Stimulated activated CD4-positive, alpha-beta T cell treated with anti-CD3 and anti-CD28 coated beads, Interleukin-15, amount 100 ng/mL, for 48 hours (primary cell): ENCODE measurements at places on chromosomes 1 and 21.

- no peak for DNase-seq
These were observed 37.1 kb downstream of the KIAA0040 start for GRCh38 chr1:175155473-175155856.

- DNase-seq: no peak
These were observed 14.0 kb downstream of the ZBTB40 start for GRCh38 chr1:22465671-22466070.

GRCh38 chr1:51963592-51964308, 26.8 kb downstream of the RAB3B start:
- DNase-seq: no peak

DNA sequence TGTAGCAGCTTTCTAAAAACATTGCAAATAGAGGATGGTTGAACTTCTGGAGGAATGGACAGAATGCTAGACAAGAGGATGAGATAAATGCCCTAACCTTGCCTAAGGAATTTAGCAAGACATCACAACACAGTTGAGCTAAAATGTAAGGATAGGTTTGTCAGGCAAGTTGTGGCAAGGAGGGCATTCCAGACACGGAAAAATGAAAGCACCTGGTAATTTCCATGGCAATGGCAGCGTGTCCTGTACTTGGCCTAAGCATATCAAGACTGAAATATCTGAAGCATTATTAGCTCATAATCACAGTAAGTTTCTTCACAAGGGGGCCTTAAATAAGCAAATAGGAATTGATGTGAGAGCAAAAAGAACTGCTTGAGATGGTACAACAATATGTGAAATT, 105.1 kb upstream of the USP25 start:
- no peak for DNase-seq

DNA sequence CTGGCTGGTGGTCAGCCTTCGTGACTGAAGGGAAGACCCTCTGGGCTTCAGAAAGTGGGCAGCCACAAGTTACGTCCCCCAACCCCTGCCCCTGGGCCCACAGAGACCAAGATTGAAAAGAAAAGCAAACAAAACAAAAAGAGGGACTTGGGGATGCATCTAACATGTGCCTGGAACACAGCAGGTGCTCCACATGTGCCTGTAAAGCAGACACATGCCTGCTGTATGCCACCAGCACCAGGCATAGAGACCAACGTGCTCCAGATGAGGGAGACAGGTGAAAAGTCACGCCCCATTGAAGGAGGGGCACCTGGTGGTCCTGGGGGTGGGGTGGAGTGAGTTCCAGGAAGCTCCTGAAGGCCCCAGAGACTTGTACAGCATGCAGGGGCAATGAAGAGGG, 11.9 kb downstream of the CDK18 start:
- no peak for DNase-seq

GRCh38 chr1:10539411-10540043, 64.8 kb downstream of the PEX14 start:
- no peak for DNase-seq

- no peak for DNase-seq
These were observed 76.8 kb upstream of the ANGPTL1 start for GRCh38 chr1:178947677-178947981.

DNA sequence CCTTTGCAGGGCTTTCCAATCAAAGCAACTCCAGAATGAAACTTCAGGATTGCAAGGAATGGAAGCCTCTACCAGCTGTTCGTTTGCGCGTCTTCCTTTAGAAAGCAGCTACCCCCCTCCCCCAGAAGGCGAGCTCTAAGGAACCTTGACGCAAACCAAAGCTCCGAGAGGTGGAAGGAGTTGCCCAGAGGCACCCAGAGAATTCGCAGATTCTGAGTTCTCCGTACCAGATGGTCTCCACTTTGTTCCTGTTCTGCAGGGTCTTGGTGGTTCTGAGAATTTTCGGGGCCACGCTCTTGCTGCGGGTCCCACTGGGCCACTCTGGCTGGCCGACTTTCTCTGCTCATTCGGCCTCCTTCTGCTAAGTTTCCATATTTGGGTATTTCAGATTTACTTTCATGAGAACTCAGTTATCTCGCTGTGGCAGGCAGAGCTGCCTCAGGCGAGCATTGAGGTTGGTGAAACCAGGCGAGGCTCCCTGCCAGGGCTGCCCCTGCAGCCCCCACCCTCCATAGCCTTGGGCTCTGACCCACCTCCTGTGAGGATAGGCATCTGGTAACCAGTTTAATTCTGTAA, 801 bp downstream of the TRAF5 start:
- no peak for DNase-seq

- DNase-seq: no peak
These were observed 527.7 kb upstream of the TMPRSS15 start for GRCh38 chr21:18931237-18931636.

GRCh38 chr1:98021126-98021525, 100.3 kb upstream of the DPYD start:
- DNase-seq: no peak

DNA sequence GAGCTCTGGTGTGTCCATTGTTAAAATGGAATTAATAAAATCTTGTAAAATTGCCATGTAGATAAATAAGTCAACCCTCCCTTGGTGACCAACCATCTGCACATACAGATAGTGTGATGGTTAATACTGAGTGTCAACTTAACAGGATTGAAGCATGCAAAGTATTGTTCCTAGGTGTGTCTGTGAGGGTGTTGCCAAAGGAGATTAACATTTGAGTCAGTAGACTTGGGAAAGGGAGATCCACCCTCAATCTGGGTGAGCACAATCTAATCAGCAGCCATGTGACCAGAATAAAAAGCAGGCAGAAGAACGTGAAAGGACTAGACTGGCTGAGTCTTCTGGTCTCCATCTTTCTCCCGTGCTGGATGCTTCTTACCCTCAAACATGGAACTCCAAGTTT, 174.8 kb downstream of the LTN1 start:
- DNase-seq: no peak

DNA sequence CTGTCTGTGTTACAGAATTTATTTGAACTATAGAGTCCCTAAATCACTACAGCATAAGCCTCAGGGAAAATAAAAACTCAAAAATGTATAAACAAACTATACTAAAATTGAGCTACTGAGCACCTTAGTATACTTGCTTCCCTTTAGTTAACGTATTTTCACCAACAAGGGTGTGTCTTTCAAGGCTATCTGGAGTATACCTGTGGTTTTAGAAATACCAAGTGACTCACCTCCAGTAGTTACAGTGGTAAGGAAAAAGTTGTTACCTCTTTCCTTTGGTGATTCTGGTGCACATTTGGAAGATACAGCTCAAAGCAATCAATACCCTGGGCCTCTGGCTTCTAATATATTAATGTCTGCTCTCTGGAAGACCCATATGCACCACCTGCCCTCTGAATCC, 68.0 kb upstream of the C1orf105 start:
- no peak for DNase-seq

DNA sequence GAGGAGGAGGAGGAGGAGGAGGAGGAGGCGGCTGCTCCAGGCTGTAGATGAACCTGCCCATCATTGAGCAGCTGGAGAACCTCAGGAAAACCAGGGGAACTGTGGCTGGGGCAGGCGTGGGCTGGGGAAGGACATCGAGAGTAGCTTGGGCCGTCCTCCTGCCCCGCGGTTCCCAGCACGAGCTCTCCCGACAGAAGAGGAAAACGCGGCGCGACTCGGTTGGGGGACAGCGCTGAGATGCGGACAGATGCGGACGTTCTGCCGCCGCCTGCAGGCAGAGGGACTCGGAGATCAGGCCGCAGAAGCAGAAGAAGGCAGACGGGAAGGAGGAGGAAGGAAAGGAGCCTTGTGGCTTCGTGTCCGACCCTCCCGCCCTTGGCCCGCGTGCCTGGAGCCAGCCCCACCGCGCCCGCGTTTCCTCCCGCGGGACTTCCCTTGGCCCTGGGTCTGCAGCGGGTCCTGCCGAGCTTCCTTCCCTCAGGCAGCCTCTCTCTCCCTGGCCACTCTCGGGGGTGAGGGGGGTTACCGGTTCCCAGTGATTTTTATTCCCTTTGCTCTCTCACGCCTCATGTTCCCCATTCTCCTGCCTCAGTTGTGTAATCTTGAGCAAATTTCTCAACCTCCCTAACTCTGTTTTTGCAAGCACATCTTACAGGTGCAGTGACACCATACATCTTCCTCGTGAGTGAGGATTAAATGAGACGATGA, 1.7 kb upstream of the TNFRSF9 start:
- no peak for DNase-seq
